ENCODE measurements at places on chromosomes 2 and 18. TPM values are rescaled to one million over a fixed set of nuclear protein-coding genes. Genes with fewer than 3 reads are reported as not detected.
A peak's percentile ranks its signal among the peaks of the same experiment; 100 is the strongest.

The ASPRV1 gene
- total RNA-seq = 0.87 TPM

GRCh38 chr2:21095178-21095577, 28.6 kb upstream of the TDRD15 start:
- DNase-seq = no peak

- DNase-seq = peak; percentile 32
These were observed 544.1 kb upstream of the CDH7 start for GRCh38 chr18:65206551-65207260.

DNA sequence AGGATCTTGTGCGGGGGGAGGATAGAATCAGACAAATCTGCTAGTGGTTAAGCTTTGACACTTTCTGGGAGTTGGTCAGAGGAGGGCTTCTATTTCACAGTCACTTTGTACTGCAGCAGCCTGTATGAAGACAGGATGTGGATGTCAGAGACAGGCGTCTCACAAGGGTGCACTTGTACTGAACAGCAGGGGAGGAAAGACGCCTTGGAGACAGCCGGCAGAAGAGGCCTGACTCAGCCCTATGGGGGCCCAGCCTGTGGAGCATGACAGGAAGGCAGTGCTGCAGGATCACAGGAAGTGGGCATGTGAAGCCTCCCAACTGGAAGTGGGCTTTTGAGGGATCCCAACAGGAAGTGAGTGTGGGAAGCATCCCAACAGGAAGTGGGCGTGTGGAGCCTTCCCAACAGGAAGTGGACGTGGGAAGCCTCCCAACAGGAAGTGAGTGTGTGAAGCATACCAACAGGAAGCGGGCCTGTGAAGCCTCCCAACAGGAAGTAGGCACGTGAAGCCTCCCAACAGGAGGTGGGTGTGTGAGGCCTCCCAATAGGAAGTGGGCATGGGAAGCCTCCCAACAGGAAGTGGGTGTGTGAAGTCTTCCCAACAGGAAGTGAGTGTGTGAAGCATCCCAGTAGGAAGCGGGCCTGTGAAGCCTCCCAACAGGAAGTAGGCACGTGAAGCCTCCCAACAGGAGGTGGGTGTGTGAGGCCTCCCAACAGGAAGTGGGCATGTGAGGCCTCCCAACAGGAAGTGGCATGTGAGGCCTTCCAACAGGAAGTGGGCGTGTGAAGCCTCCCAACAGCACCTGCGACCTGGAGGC, 212.3 kb downstream of the SNTG2 start:
- peak; percentile 20 for DNase-seq

GRCh38 chr2:46297546-46298271, 502 bp downstream of the EPAS1 start:
- DNase-seq = peak; percentile 56

DNA sequence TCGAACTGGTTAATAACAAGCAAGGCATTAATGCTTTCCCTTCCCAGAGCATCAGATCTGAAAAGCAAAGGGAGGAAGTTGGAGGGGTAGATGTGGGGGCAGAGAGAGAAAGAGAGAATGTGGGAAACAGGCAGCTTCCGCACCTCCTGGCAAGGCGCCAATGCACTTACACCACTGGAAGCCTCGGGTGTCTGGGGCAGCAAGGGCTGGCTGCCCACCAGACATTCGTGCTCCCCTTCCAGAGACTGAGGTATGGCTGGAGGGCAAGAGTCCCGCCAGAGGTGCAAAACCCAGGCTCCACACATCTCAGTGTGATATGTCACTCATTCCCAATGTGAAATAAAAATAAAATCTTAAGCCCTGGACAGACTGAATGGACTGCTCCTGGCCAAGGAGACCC, 46.4 kb downstream of the TEX51 start:
- no peak for DNase-seq

DNA sequence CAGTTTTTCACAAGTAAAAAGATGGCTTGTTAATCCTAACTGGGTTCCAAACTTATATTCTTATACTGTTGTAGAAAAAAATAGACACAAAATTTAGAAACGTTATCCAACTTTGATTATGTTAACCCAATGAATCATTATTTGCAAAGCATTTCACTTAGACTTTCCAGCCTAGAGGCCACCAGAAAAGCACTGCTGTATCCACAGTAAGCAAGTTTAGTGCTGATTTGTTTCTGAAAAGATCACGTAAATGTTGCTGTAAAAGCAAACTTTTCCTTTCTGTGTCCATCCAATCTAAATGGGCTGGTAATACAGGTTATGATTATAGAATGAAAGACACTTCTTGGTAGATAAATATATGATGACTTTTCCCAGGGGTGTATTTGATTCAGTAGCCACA, 17.6 kb upstream of the BZW1 start:
- no peak for DNase-seq

DNA sequence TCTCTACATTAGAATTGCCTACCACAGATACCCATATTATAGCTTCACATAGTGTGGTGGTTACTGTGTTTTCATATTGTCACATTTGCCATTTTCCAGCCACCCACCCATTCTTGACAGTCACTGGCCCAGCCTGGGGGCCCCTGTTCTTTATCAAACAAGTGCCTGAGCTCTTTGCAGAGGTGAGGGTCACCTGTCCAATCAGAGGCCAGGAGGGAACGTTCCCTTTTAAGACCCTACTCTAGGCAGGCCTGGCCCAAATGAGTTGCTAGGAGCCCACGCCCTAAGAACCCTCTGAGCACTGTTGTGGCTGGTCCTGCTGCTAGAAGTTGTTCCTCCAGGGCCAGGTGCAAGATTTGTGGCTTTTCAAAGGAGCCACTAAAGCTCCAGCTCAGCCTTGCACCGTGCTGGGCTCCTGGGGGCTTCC, 5.2 kb downstream of the IL37 start:
- DNase-seq = no peak

The RBKS gene
- 2.0 TPM for total RNA-seq

DNA sequence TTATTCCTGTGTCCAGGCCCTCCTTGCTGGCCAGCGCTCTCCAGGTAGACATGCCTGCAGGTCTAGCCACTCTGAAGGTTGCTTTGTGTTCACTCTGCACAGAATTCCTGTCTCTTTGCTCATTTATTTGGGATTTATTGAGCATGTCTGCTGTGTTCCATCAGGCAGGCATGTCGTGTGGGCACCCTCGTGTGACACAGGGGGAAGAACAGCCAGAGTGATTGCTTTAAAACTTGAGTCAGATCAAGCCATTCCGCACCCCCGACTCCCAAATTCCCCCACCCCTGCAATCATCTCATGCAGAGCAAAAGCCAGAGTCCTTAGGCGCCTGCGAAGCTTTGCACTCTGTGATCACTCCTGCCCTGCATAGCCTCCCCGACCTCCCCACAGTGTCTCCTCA, 44.7 kb upstream of the SIX2 start:
- DNase-seq = no peak

Measured in endothelial cell (in vitro differentiated cells).